WERI-Rb-1 (cell line): ENCODE measurements at places on chromosomes 7 and 10.

DNA sequence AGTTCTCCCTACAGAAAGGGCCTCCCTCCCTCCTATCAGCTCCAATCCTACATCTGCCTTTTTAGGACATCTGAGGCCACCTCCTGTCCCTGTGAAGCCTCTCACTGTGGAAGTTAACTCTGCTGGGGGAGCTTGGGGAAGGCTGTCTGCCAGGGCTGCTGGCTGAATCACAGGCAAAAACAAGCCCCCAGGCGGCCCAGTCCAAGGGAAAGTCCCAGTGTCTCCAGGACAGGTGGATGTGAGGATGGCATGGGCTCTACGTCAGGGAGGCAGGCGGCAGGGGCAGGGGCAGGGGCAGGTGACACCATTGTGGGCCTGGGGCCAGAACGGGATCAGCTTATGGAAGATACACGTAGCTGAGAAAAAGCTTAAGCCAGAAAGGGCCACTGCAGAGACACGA is 240.2 kb downstream of the MAD1L1 start:
- peak; percentile 61 for DNase-seq

DNA sequence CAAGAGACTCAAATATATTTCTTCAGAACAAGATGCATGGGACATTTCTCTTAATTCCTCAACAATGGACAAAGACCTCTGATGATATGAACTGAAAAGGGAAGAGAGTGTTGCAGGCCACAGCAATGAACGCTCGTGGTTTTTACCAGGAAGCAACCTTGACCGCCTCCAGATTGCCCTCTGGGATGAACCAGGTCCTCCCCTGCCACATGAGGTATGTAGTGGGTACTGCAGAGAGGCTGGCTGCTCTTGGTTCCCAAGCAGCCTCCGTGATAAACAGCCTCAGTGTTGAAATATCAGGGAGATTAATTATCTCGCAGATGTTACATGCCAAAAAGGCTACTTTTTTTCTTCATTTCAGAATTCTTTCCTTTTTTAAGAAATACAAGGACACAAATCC is 338.8 kb downstream of the ELMO1 start:
- DNase-seq: no peak

DNA sequence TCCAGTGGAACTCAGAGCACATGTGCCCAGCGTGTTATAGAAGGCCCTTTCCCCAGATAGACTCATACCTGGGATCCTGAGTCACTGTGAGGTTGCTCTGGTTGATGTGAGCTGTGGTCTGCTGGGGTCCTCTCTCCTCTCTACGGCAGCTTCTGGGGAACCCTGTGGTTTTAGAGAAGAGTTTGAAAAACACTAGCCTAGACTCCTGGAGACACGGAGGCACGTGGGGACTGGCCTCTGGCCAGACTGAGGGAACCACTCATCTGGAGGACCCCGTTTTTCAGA is 10.3 kb downstream of the ZNF775 start:
- DNase-seq: no peak

- DNase-seq: no peak
Observed at GRCh38 chr10:104368381-104368780, 14.7 kb downstream of the CFAP58 start.

DNA sequence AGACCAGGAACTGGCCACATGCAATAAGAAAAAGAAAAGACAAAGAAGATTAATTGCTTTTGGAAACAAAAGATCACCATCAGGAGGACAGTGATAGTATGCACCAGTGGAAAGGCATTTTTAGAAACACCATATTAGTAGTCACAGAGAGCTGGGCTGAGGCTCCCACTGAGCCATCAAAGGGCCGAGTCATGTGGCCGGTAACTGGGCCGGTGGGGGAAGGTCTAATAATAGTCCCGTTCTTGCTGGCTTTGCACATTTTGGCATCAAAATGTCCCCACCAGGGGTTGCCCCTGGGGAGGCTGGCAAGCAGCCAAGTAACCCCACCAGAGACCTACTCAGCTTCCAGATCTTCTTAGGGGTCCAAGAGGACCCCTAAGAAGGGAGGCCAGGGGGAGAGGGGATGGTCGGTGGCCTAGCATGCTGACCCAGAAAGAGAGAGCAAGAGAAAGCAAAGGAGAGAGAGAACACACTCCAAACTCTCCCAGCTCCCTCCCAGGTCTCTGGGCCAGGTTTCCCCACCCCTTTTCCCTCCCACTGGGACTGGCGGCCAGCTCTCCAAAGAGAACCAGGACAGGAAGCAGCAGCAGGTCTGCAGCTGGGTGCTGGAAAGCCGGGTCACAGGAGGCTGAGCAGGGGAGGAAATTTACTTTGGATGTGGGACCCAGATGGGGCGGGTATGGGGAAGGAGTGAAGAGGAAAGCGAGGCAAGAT is 70.2 kb upstream of the FGFR2 start:
- peak; percentile 50 for DNase-seq
